Retinal pigment epithelial cell (primary cell): ENCODE measurements at places on chromosomes 12 and 14.

- DNase-seq, result no peak
Observed at GRCh38 chr14:59245809-59246295, 57.4 kb downstream of the DAAM1 start.

- DNase-seq, result no peak
Observed at GRCh38 chr14:44420226-44420625, 86.9 kb downstream of the FSCB start.

DNA sequence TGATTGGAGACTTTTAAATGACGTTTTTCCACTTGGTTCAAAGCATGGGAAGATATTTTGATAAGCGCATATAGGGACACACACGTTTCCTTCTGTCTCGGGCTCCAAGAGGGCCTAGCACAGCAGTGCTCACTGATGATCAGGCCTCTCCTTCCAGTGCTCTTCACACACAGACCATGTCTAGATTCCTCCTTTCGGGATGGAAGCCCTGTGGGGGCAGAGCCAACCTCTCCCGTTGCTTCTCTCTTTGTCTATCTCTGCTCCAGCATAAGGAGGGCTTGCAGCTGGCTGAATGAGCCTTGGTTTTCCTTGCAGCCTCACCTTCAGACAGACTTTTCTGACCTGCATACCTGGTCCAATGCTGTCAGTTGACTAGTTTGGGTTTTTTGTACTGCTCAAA, 22.3 kb downstream of the GPRC5D start:
- DNase-seq, result no peak

DNA sequence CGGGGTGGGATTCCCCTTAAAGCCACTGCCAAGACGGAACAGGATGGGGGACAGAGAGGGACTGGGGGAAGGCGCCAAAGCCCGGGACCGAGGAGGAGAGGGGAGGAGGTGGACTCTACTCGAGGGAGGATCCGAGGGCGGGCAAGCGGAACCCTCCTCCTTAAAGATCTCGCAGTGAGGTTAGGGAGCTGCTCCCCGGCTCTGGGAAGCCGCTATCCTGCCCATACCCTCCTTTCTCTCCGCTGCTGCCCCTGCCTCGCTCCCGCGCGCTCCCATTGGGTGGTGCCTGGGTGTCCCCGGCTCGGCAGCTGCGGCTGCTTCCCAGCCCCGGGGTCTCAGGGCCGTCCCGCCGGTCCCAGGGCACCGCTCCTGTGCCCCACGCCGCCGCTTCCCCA, 16.4 kb downstream of the KRT18 start:
- DNase-seq, result no peak

DNA sequence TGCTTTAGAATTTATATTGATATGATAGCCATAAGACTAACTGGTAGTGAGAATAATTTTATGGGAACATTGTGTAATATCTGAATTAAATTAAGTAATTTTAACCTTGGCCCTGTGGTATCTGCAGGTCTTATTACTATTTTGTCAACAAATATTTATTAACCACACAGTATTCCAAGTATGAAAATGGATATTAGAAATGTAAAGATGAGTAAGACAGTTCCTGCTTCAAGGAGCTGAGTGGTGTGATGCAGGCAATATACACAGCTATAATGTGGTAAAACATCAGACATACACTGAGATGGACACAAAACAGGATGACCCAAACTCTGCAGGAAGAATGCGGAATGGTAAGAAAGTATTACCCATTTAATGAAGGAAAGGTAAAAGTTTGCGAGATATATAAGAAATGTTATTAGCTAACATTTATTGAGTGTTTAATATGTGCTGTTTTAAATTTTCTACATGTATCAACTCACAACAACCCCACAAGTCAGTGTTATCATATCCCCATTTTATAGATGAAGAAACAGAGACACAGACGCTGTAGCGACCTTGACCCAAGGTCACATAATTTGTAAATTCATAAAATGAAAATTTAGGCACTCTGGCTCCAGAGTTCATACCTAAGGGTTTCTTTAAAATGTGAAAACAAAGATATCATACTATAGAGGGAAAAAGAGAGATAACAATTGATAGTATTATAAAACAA, 12.7 kb downstream of the ABCD2 start:
- DNase-seq, result no peak

DNA sequence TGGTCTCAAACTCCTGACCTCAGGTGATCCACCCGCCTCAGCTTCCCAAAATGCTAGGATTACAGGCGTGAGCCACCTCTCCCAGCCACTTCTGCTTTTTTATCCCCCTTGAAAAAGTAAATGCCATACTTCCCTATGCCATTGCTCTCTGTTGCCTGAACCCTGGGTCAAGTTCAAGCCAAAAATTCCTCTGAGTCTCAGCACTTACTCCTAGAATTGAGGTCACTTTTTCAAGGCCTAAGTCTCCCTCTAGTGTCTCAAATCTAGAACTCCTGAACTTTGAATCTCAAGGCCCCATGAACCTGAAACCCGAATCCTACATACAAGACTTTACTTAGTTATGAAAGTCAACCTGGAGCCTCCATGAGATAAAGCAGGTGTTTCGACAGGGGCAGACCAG, 1.4 kb upstream of the APOBEC1 start:
- DNase-seq, result no peak

DNA sequence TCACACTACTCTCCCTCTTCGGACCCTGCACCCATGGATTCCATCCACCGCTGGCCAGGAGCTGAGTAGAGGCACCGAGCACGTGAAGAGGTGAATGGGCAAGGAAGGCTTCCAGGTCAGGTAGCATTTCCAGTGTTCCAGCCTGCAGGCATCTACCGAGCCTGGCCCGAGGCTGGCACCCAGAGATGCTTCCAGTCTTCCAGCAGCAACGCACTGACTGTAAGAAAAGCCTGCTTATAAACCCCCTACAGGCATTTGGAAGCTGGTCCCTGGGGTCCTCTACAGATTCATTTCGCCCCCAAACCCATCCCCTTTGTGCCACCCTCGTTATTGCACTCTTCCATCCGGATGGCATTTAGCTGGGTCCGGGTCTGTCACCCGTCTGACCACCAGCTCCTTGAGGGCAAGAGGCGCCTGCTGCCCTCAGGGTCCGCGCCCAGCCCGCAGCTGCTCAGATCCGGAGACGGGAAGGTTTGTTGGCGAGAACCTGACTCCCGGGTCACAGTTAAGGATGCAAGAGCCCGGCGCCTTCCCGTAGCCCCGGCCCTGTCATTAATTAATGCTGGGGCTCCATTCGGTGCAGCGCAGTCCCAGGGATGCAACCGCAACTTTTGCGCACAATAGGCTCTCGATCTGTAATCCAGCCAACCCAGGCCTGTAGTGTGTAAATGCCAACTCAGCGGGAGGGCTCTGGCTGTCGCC, 614 bp upstream of the MARK3 start:
- no peak for DNase-seq

GRCh38 chr14:89331398-89331797, 85.6 kb downstream of the FOXN3 start:
- DNase-seq, result no peak

- no peak for DNase-seq
Observed at GRCh38 chr14:61033054-61033453, 52.0 kb downstream of the SLC38A6 start.

- no peak for DNase-seq
Observed at GRCh38 chr14:77620222-77620870, 3.9 kb upstream of the SPTLC2 start.

- DNase-seq, result no peak
Observed at GRCh38 chr12:52440821-52441319, 6.7 kb upstream of the KRT75 start.

DNA sequence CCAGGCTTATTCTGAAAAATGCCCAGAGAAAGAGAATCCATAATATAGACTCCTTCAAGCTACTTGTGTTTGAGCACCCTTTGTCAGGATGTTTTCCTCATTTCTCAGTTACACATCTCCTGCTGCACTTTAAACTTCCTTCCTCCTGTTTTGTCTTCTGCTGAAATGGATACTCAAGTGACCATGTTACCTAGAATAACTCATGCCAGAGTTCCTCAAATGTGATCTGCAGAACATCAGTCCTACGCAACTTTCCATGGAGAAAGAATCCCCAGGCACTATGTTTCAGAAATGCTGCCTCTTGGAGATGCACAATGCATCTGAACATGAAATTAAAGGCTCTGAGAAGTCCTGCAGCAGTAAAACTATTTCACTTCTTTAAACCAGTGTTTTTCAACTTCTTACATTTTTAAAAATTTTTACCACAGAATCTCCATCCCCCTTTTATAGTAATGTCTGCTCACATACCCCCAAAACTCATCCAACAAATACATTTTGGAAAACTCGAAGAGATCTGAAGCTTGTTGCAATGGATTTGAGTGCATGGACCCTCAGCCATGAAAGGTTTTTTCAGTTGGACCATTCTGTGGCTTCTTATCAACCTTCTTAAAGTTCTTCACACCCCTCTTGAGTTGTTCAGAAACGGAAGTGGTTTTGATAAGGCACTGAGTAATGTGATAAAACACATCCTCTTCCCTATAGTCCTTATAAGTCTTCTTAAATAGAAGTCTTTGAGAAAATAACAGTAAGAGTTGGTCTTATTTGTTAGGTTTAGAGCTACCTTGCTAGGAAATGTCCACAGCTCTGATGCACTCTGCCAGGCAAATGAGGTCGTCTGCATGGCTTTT, 84.5 kb upstream of the KCNA1 start:
- DNase-seq, result no peak

DNA sequence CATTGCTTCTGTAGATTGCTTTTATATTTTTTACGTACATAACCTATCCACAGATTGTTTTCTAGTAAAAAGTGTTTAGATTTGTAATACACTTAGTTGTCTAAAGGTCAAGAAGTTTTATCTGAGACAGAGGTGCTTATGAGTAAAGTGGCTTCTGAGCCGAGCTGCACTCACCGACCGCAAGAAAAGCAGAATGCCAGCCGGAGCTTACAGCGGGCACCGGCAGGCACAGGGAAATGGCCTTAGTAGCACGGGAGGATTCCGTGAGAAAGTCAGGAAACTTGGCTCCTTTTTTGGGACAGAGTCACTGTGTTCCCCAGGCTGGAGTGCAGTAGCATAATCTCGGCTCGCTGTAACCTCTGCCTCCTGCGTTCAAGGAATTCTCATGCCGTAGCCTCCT, 29.8 kb downstream of the PIWIL1 start:
- DNase-seq, result no peak

- no peak for DNase-seq
Observed at GRCh38 chr12:48882315-48882687, 16.6 kb upstream of the RND1 start.

- no peak for DNase-seq
Observed at GRCh38 chr12:130424858-130425697, 87.4 kb downstream of the PIWIL1 start.

GRCh38 chr12:27982385-27982784, 9.9 kb upstream of the PTHLH start:
- no peak for DNase-seq

DNA sequence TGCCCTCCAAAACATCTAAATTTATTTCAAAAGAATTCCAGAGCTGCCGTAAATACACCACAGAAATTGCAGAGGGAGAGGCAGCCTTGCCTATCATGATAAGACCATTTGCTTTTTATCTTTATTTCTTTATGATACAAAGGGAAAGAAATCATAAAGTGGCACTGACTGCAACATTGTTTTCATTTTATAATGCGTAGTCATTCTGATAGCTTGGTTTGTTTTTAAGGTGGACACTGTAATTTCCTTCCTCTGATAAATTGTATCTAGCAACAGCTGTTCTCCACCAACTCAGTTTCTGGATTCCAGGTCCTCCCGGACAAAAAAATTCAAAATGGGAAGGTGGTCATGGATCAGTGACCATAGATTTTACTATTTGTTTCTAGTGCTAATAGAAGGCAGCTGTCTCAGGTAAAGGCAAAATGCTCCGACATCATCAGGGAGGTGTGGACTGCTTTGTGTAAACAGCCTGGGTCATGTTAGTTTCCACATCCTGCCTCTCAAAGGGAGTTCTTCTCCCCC, 623 bp upstream of the TSPAN8 start:
- DNase-seq, result no peak

DNA sequence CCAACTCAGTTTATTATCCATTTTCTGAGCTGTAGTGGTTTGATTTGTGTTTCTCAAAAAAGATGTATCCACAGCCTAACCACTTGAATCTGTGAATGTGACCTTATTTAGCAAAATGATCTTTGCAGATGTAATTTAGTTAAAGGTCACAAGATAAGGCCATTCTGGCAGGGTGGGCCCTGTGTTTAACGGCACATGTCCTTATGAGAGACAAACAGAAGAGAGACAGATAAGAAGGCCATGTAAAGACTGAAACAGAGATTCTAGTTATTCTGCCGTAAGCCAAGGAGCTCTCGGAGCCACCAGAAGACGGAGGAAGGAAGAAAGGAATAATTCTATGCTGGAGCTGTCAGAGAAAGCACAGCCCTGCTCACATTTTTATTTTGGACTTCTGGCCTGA, 374.2 kb downstream of the PRKD1 start:
- no peak for DNase-seq

DNA sequence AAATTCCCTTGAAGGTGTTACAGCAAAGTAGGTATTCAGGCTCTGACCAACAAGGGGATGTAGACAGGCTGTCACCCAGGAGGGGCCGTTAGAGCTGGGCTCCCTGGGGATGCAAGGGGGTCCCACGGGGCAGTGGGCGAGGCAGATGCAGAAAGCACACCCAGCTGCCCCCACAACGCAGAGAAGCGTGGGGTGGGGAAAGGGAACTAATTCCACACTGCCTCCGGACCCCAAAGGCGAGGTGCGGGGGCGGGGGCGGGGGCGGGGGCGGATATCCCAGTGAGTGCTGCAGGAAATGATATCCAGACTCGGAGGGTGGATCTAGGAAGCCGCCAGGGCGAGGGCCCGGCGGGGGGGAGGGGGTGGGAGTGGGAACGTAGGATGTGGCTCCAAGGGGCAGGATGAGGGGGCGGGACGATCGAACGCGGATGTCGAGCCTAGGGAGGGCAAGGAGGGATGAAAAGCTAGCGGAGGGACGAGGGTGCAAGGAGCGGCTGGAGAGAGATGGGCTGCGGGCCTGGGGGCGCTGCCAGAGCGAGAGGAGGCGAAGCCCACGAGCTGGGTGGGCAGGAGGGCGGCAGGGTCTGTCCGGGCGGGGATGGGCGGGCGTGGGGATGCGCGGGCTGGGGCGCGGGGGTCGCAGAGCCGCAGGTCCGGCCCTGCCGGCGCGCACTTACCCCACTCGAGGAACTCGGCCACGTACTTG, 874 bp downstream of the CDC42BPB start:
- DNase-seq, result no peak

GRCh38 chr12:76083246-76083903, 1.1 kb downstream of the NAP1L1 start:
- DNase-seq, result no peak
